Ureter (tissue), 1 donor: ENCODE measurements at places on chromosomes 11 and 22.

DNA sequence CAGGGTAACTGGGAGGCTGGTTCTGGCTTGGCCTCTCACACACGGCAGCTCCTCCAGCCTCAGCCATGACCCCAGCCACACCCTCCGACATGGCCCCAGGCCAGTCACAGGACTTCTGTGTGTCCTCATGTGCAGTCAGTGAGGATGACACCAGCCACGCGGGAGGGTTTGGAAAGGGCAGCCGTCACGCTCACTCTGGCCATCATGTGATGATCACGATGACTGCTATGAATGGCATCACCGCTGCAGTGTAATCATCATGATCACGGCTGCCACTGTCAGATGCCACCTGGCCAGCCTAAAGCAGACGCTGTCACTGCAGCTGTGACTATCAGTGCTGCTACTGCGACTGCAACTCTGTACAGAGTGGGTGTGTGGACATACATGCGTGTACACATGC is 640.9 kb downstream of the BRD1 start:
- no peak for DNase-seq

DNA sequence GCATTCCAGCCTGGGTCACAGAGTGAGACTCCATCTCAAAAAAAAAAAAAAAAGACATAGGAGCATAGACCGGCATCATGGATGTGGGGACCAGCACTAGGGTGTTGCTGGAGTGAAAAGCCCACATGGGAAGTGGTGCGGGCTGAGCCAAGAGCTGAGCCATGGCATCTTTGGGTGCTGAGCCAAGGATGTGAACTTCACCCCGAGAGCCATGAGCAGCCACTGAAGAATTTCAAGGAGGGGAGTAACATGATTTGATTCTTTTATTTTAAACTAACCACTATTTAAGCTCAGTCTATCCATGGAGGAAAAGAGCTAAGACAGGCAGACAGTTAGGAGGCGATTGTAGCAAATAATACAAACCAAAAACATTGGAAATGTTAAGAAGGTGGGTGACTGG is 57.4 kb downstream of the AHNAK start:
- no peak for DNase-seq

DNA sequence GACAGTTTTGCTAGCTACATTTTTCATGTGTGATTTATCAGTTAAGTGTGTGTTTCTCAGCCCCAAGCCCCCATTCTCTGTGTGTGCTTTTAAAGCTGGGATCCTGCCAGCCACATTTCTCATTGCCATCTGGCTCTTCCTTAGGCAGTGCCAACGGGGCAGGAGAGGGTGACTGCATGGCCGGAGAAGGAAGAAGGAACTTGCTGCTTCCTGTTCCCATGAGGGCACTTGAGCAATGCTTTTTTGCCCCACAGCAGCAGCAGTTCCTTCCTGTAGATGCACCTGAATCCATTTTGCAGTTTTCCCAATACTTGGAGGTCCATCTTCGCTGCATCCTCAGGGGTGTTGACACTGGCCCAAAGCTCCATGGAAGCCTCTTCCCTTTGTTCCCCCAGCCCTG is 37.5 kb downstream of the TNRC6B start:
- no peak for DNase-seq

DNA sequence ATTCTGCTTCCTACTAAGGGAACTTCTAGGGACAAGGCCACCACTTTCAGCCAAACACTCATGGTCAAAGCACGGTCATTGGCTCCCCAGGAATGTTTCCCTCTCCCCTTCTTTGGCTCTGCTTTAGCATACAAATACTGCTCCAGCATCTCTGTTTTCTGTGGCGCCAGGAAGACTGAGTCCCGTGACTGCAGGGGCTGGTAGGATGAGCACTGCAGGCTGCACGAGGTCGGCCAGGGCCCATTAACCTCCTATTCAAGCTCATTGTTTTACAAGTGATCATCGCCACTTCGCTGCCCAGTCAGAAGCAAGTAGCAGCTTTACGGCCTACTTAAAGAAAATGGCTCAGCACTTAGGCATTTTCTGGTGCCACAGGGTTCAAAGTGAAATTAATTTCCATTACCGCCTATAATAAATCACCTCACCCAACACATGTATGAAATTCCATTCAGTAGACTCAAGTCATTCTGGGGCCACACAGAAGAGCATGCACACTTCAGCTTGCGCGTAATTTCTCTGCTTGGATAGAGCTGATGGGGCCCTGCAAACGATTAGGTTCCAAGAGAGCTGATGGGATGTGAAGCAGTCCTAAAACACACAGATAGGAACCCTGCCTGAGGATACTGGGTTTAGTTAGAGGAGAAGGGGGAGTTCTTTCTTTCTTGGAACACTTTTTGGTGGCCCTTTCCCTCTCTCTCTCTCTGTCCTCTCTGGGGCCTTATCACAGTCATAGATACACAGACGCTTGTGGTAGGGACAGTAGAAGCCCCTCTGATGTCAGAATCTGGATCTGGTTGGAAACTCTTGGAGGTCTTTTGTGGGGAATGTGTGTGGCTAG is 173.7 kb downstream of the KIF18A start:
- DNase-seq = peak; percentile 42

- no peak for DNase-seq
These were observed 11.0 kb upstream of the NECTIN1 start for GRCh38 chr11:119739975-119740374.

DNA sequence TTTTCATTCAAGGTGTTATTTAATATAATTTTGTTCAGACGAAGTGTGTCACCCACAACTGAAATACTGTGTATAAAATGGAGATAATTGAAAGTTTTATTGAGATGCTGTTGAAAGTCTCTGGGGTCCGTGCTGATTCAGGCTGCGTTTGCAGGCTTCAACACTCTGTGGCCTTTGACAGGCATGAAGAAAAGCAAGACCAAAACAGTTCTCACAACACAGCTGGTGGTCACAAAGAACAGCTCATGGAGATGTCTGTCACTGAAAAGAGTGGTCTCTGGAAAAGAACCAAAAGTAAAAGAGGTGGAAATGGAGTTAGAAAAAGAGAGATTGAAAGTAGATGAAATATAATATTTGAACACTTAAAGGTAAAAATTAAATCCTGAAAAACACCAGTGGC is 9.8 kb upstream of the MPPED2 start:
- DNase-seq = no peak

DNA sequence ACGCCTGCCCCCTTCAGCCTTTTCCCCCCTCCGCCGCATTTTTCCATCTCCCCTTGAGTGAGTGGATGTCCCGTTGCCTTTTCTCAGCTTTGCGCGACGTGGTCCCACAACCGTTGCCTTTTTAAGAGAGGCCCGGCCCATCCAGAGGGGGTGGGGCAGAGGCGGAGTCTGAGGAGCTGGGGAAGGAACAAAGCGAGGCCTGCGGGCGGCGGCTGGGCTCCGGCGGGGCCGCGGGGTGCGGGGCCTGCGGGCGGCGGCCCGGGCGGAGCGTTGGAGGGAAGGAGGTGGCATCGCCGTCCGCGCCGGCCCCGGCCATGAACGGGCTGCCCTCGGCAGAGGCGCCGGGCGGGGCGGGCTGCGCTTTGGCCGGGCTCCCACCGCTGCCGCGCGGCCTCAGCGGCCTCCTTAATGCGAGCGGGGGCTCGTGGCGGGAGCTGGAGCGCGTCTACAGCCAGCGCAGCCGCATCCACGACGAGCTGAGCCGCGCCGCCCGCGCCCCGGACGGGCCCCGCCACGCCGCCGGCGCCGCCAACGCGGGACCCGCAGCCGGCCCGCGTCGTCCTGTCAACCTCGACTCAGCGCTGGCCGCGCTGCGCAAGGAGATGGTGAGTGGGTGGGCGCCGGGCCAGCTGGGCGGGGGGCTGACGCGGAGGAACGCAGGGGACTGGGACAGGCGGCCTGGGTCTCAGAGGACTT is at the start of gene FAM89B:
TSS of gene FAM89B (plus strand) at position 183 of the 696 bp plus-strand sequence. CDS start at position 315, 132 bp downstream.
- DNase-seq = peak; percentile 94

- DNase-seq = peak; percentile 46
These were observed 185.3 kb upstream of the LARGE1 start for GRCh38 chr22:34105461-34106062.

- DNase-seq = no peak
These were observed 2.5 kb downstream of the ELP4 start for GRCh38 chr11:31512117-31512516.

- DNase-seq = no peak
These were observed 114.6 kb upstream of the THY1 start for GRCh38 chr11:119537306-119538253.

GRCh38 chr11:12755510-12756453 is 81.6 kb downstream of the TEAD1 start:
- DNase-seq = no peak

DNA sequence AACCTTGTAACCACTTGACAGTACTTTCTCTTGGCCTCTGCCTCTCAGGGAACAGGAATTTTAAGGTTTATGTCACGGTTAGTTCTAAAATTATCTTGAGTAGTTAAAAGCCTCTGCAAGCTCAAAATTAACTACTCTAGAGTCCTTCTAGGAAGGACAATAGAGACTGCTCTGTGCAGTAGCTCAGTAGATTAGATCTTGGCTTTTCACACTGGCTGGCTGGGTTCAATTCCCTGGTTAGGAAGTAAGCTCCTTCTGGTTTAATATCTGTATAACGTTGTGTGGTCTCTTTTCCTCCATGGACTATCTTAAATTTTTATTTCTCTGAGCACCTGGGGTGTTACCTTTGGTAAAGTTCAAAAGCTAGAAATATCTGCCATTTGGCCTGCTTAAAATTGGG is 109.2 kb downstream of the AASDHPPT start:
- no peak for DNase-seq

DNA sequence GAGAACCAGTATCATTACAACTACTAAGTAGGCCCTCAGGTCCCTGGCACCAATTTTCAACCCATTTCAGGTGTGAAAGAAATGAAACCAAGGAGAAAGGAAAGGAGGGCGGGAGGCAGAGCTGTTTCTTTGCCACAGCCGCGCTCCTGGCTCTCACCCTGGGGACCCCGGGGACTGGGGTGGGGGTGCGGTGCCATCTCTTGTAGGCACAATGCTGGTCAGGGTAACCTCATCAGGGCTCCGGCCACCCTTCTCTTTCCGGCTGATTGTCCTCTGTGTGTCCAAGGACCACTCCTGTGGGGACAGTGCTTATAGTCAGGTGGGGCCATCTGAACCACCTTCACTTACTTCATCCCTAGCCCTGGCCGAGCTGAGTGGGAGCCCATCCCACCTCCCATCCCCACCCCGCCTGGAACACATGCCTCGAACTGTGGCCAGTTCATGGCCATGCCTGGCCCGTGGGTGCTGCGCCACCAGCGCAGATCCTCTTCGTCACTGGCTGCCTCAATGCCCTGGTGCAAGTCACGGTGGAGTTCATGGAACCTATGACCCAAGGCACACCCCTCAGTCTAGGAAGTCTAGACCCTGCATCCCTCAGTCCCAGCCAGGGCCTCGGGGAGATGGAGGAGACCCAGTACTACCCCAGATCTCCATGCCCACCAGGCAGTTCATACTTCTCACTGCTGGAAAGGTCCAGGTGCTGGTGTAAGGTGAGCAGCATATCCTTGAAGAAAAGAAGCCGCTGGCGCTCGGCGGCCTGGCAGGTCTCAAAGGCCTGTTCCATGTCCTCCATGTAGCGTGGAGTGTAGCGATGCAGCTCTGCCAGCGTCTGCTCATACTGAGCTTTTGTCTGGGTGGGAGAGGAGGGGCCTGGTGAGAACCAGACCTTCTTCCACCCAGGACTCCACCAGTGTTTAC is 2.3 kb upstream of the ARFGAP2 start:
- no peak for DNase-seq

DNA sequence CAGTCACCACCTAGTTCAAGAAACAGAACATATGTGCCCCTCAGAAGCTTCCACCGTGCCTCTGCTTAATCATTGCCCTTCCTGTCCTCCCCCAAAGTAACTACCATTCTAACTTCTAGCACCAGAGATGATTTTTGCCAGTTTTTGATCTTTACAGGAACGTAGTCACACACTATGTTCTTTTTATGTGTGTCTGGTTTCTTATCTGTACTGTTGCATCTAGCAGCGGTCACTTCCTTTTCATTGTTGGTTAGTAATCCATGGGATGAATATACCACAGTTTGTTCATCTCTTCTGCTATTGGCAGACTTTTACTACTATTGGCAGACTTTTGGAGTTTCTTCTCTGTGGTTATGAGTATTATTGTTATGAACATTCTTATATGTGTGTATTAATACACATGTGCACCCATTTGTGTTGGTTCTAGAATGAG is 34.6 kb downstream of the SPECC1L start:
- DNase-seq = no peak

DNA sequence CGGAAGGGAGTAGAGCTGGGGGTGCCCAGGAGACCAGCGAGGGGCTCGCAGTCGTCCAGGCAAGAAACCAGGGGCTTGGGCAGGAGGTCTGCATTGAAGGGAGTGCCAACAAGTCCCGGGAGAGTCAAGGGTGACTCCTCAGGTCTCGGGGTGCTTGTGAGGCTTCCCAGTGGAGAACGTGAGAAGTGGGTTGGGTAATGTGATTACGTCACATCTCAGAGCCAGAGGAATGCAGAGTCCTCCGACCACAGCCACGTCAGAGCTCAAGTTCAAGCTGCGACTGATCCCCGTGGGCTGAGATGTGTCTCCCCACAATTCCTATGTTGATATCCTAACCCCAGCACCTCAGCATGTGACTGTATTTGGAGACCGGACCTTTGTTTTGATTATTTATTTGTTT is 89.7 kb upstream of the SHANK2 start:
- DNase-seq = no peak

DNA sequence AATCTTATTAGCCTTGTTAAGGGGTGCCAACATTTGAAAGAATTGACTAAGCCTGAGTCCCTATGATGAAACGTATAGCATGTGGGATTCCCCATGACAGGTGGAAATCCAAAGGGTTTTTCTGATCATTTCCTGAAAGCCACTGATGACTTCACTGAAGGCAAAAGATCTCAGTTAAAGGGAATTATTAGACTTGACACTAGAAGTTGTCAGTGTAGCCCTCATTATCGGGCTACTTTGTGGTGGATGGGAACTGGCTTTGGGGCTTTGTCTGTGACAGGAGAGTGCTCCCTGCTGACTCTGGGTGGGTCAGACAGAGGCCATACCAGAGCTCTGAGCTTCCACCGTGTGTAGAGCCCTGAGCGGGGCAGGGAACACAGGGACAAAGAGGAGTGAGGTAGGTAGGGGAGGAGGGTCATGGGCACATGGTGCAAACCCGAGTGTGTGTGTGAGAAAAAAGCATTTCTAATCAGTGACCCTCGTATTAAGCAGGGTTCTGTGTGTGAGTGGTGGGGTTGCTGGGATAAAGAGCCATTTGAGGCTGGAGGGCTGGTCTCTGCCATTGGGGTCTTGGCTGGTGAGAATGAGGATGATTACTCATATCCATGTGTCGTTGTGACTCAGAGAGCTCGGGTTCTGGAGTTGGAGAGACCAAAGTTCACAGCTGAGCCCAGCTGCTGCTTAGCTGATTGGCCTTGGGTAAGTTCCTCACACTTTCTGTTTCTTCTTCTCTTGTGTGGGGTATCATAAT is 101.1 kb downstream of the GRIK4 start:
- no peak for DNase-seq
